Stimulated activated CD8-positive, alpha-beta memory T cell treated with anti-CD3 and anti-CD28 coated beads, Interleukin-15, amount 100 ng/mL, for 4 hours (primary cell): ENCODE measurements at places on chromosomes 7 and 10.

GRCh38 chr10:62437696-62438095, 63.5 kb downstream of the ZNF365 start:
- DNase-seq = no peak

DNA sequence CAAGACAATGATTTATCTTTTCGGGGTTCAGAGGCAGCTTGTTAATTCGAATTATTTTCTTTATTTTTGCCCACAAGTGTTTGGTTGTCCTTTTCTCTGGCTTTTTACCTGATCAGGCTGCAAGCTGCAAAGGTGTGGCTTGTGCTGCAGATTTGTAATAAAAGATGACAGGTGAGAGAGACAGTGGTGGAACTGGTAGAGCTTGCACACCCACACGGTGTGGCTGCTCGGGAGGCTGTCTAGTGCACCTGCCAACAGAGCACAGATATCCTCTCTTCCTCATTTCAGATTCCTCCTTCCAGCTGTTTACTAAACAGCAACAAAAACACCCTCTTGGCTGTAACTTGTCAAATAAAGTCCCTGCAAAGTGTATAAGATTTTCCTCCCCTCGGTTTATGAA, 9.2 kb downstream of the GJD4 start:
- DNase-seq = no peak

DNA sequence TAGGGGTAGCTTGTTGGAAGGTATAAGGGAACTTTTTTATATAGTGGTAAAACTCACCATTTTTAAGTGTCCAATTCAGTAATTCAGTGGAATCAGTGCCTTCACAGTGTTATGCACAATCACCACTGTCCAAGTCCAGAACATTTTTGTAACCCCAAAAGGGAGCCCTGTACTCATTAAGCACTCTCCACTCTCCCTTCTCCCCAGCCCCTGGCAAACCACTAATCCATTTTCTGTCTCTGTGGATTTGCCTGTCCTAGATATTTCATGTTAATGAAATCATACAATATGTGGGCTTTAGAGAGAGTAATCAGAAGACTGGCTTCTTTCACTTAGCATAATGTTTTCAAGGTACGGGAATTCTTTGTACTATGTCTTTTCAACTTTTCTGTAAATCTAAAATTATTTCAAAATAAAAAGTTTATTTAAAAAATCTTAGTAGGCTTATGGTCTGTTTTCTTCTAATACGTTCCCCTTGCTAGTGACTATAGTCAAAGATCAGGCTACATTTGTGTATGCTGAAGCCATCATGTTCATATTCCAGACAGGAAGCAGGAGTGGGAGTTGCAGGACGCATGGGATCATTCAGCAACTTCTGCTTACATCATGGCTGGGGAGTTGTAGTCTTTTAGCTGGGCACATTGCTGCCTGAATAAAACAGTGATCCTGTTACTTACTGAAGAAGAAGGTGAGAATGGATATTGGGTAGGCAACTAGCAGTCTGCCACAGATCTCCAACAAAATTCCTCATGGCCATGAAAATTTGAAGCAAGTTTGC, 35.4 kb upstream of the TAX1BP1 start:
- DNase-seq = no peak

GRCh38 chr7:28205506-28205905, 24.9 kb upstream of the JAZF1 start:
- no peak for DNase-seq

DNA sequence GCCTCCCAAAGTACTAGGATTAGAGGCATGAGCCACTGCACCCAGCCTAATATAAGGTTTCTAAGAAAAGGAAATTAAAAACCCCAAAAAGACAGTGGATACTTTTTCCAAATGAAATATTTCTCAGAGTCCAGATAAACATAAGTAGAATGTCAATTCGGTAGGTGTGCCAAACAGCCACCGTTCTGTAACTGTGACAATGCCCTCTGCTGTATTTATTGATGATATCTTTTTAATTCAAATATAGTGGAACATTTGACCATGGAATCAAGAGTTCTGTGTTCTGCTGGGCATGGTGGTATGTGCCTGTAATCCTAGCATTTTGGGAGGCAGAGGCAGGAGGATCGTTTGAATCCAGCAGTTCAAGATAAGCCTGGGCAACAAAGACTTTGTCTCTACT, 28.8 kb upstream of the ZRANB1 start:
- no peak for DNase-seq

DNA sequence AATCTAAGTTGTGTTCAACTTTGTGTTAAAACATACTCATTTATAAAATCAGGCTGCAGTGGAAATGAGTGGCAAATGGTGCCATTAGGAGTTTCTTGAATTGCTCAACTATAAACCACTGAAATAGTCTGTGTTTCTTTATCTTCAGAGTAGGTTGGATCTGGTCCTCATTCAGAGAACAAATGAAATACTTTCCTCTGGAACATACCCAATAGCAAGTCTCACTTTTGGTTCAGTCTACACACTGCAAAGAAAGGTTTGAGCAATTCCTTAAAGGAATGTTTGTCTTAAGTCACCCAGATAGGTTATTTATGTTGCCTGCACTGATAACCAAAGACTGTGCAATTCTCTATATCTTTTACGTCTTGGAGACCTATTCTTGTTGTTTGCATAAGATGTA, 62.5 kb downstream of the ABCB4 start:
- DNase-seq = no peak

- no peak for DNase-seq
Observed at GRCh38 chr10:125132344-125132743, 28.0 kb downstream of the CTBP2 start.

DNA sequence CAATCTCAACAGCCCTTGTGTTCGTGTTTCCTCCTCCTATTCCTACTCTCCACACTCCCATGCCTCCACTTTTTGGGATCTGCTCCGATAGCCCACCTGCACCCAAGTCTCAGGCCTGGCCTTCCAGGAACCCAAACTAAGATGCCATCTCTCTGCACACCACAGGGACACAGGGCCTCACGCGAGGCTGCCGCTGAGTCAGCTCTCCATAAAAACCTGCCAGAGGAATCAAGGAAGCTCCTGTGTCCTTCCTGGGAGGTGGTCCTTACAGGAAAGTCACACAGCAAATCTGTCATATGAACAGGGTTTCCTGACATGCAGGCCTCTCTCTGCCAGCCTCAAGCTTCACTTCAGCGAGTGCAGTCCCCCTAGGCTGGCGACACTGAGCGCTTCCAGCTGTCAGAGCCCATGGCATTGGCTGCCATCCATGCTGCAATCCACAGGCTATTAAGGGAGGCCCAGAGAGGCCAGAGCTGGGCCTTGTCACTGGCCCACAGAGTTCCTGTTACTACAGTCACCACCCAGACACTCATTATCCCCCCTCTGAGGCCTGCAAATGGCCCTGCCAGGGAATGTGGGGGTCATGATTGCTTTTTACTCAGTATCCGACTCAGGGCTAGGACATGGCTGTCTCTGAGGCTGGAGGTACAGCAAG, 151.4 kb downstream of the OAT start:
- no peak for DNase-seq

DNA sequence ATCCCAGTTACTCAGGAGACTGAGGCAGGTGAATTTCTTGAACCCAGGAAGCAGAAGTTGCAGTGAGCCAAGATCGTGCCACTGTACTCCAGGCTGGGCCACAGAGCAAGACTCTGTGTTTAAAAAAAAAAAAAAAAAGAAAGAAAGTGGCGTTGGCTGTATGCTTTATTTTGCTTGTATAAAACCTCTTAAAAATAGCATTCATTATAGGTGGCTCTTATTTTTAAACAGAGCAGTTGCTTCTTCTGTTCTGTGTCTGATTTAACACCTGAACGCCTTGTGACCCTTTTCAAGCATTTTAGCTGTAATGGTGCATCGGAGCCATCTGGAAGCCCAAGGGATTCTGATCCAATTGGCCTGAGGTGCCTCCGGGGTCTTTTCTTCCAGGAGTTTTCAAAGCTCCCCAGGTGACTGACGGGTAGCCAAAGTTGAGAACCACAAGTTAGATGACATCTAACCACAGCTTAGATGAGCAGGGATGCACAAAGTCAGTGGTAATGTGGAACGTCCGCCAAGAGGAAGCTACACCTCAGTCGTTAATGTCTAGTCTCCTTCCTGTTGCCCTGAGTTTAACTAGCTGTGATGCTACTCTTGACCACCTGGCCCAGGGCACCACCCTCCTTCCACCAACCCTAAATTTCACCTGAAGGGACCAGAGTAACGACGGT, 274.6 kb upstream of the KLF6 start:
- DNase-seq = no peak

DNA sequence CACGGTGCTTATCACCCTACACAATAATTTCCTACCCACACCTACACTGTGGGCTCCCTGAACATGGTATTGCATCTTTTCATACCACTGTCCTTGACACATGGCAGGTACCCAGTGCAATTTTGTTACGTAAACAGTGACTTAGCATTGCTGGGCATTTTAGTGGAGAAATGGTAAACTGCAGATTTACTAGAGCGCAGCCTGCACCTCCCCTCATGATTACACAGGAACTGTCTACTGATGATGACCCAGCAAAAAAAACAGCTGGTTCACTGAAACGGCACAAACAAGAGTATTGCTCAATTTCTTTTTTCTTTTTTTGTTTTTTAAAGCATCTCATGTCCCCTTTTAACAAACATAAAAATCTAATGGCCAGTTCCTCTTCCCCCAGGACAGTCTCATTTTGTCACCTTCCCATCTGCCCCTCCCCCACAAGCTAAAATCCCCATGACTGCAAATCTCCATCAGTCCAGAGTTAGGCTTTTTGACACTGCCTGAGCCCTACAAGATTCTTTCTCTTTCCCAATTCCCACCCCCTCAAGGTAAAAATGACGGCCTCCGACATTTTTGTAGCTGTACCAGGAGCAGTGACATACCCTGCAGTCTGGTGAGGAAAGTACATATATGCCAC, 2.8 kb downstream of the ZNF746 start:
- no peak for DNase-seq

DNA sequence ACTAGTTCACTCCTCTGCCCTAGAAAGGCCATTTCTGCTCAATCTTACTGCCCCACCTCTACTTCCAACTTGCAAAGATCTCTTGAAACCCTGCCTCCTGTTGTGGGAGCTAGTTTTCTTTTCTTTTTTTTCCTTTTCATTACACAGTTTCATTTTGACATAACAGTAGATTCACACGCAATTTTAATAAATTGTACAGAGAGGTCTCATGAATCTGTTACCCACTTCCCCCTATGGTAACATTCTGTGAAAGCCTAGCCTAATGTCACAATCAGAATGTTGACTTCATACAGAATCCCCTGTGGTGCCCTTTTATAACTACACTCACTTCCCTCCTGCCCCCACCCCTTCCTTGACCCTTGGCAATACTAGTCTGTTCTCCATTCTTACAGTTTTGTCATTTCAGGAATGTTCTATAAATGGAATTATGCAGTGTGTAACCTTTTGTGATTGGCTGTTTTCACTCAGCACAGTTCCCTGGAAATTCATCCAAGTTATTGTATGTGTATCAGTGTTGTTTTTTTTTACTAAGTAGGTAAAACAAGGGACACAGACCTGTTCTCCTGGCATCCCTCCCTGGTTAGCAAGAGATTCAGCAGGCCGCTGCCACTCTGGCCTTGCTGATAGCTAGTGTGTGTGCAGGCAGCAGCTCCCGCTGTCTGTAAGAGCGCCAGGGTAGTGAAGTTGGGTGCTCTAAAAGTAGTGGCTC, 21.5 kb downstream of the CHST3 start:
- DNase-seq = no peak

- no peak for DNase-seq
Observed at GRCh38 chr7:4151524-4151923, 530.6 kb upstream of the FOXK1 start.

GRCh38 chr7:125516194-125516593, 586.6 kb upstream of the POT1 start:
- no peak for DNase-seq

DNA sequence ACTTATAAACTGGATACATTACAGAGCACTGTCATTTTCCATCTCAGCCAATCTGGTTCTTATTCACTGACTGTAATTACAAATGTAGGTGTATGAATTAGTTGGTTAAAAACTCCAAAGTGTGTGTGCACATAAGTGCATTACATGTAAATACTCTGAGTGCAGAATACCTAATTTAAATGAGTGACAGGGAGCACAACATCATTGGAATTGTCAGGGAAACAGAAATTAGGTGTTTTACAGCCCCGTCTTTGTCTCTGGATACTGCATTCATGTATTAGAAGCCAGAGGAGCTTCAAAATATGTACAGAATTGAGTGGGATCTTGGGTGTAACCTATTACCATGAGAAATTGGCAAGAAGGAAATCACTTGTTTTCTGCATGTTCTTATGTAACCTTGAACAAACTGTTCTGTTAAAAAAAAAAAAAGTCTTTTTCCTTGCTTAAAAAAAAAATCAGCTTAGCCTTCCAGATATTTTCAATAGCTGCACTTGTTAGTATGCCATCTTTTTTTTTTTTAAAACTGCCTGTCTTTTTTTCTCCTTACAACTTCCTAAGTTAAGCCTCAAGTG, 31.1 kb downstream of the CELF2 start:
- no peak for DNase-seq

- no peak for DNase-seq
Observed at GRCh38 chr10:132184816-132185593, 1.7 kb upstream of the DPYSL4 start.

- DNase-seq = no peak
Observed at GRCh38 chr10:89471110-89471809, 56.9 kb downstream of the IFIT5 start.

DNA sequence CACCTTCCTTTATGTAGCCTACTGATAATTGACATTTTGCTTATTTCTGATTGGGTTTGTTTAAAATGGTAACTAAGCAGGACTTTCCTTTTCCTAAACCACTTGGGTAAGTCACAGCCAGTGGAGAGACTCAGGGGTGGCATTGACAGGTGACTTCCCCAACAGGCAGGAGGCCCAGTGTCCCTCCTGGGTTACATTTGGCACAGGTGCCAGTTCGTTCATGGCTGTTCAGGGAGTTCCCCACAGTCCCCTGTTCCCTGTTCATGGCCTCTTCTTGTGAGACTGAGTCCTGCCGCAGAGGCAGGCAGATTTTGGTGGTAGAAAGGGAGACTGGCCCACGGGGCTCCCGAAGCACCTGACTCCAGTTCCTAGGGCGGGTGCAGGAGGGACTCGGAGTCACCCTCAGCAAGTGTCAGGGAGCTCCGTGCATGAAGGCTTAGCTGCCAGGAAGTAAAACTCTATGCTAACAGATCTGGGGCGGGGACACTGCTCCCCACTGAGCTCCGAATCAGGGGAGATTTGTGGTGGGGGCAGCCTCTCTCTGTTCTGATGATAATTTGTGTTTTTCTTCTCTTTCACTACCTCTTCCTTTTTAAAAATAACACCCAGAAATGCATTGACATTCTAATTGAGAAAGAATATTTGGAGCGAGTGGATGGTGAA, 84.1 kb downstream of the EZH2 start:
- DNase-seq = no peak
